Natural killer cell (primary cell): ENCODE measurements at places on chromosomes 1 and 21. TPM values are rescaled to one million over a fixed set of nuclear protein-coding genes. Genes with fewer than 3 reads are reported as not detected.

Gene COL16A1
- not detected for total RNA-seq

Gene LEFTY1
- total RNA-seq = not detected

- no peak for DNase-seq
Measured at GRCh38 chr1:219391297-219391696, 217.6 kb downstream of the LYPLAL1 start.

DNA sequence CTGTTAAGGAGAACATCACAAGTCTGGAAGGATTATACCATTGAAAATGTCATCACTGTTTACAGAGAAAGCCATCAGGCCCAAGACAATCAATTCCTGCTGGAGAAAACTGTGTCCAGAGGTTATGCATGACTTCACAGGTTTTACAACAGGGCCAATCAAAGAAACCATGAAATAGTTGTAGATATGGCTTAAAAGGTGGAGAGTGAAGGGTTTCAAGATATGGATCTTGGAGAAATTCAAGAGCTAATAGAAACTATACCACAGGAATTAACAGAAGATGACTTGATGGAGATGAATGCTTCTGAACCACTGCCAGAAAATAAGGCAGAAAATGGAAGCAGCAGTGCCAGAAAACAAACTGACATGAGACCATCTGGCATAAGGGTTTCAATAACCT, 30.2 kb downstream of the USP1 start:
- no peak for DNase-seq

GRCh38 chr1:165738794-165739193, 29.9 kb downstream of the TMCO1 start:
- DNase-seq = no peak

DNA sequence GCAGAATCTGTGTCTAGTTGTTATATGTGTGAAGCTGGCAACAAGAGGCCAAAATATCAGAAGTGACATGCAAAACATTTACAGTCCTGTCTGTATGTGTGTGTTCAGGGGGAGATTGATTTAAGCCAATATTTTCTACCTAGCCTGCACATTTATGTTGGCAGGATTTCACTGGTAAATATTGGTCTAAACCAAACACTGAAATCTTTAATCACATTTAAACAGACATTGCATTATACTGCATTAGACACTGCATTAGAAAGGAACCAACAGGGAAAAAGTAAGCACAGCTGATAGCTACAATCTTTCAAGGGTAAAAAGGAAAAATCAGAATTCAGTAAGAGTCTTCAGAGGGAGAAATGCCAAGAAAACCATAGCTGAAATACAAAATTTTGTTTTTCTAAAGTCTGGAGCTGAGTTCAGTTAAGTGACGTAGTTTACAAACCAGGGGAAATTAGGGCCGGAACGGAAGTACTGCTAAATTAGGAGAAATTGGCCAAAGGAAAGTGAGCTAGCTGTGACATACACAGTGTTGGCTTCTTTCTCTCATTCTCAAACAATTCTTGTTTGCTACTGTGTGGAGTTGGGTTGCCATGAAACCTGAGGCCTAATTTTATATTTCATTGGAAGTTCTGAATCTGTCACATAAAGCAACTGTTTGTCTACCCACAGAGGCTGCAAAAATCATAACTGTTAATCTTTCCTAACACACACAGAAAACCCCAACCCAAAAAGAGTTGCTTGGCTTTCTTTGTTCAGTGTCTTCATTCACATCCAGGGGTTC, 217.3 kb upstream of the SGIP1 start:
- no peak for DNase-seq

- no peak for DNase-seq
Measured at GRCh38 chr1:7580923-7581753, 190.0 kb upstream of the VAMP3 start.

DNA sequence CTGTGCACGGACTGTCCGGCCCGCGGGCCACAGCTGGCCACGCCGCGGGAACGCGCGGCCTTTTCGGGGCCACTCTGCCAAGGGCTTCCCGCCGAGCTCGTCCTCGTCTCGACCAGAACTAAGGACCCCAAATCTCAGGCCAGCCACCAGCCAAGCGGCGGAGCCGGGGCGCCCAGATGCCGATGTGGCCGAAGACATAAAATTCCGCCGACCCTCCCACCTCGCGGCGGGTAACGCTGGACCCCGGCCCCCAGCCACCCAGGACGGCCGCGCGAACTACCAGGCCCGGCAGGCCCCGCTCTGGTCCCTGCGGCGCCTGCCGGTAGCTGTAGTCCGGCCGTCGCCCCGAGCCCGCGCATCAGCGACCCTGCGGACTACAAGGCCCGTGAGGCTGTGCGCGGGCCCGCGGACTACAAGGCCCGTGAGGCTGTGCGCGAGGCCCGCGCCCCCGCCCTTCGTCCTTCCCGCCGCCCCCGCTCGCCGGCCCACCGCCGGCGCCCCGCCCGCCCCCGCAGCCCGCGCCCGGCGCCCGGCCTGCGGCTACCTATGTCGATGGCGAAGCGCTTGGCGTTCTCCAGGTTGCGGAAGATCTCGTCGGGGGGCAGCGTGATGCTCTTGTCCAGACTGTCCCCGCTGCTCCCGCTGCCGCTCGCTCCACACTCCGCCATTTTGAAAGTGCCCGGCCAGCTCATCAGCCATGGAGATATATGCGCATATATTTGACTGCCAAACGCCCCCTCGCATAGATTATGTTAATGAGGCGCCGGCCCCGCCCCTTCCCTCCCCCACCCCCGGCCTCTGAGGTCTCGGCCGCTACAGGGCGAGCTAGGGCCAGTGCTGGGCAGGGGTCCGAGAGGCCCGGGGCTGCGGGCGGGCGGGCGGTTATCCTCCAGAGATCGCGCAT, at the start of gene PANK4:
Gene PANK4, minus strand, starts transcription at position 677 of the 904 bp plus-strand sequence. Its CDS starts 9 bp downstream, at position 668.
- DNase-seq = peak; percentile 88

Gene OR2T11
- not detected for total RNA-seq

DNA sequence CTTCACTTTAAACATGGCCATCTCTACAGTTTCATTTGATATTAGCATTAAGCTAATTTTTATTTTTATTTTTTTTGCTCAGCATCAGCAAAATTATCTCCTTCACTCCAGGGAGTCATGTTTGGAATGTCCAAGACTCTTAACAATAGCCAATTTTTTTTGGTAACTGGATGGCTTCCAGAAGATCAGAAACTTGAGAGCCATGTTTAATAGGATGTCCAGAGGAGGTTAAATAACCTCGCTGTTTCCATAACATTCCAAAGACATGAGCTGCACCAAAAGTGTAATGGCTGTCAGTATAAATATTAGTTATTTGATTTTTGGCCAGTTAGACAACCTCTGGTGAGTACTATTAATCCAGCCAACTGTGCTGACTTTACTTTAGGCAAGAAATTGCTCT, 80.7 kb downstream of the DNTTIP2 start:
- no peak for DNase-seq

Gene PGLYRP4
- total RNA-seq = not detected

Gene SCCPDH
- 24.8 TPM for total RNA-seq

Gene CD5L
- not detected for total RNA-seq

GRCh38 chr1:41434748-41435449, 49.6 kb downstream of the EDN2 start:
- no peak for DNase-seq

DNA sequence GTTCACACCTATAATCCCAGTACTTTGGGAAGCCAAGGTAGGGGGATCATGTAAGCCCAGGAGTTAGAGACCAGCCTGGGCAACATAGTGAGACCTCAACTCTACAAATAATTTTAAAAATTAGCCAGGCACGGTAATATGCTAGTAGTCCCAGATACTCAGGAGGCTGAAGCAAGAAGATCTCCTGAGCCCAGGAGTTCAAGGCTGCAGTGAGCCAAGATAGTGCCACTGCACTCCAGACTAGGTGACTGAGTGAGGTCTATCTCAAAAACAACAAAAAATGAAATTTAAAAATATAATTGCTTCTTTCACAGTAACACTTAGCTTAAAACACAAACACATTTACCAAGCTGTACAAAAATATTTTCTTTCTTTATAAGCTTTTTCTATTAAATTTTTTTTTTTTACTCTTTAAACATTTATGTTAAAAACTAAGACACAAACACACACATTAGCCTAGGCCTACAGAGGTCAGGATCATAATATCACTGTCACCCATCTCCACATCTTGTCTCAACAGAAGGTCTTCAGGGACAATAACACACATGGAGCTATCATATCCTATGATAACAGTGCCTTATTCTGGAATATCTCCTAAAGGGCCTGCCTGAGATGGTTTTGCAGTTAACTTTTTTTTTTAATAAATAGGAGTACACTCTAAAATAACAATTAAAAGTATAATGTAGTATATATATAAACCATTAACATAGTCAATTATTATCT, 43.9 kb downstream of the TESK2 start:
- DNase-seq = no peak

Gene NKAIN1
- total RNA-seq = not detected

DNA sequence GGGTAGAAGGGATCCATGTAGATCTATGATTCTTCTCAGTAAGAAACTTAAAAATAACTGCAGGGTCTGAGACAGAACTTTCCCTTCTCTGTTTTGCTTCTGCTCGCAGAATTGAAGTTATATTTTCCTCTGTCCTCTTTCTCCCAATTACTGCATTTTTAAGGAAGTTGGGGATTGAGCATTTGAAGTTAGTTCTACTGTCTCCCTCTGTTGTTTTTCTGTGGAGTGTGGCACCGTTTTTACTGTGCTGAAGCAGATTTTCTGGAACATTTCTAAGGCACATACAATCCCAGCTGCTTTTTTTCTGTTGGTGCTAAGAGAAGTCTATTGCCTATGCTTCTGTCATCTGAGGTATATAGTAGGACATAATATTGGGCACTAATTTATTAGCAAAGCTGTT, 43.3 kb downstream of the RASAL2 start:
- no peak for DNase-seq

GRCh38 chr1:39779137-39779536, 8.0 kb upstream of the OXCT2 start:
- no peak for DNase-seq

DNA sequence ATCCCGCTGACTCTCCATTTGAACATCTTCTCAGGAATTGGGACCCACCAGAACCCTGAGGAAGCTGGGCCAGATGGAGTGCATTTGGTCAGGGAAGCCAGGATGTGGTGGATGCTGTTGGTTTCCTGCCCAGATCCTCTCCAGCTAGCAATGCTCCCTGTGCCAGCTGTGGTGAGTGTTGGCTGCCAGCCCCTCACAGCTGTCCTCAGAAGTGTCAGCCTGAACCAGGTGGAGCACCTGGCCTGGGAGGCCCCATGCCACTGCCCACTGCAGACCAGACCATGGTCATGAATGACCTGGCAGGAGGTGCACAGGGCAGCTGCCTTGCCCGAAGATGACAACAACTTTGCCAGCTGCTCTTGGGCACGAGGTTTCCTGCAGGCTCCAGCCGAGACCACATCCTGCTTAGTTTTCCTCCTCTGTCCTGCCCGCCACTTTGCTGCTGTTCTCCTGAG, 54.4 kb downstream of the PRSS38 start:
- no peak for DNase-seq

GRCh38 chr1:101236516-101237228, at the start of gene S1PR1:
TSS of gene S1PR1 (plus strand) at chr1:101237019. CDS start at chr1:101238985, 1,966 bp downstream.
- peak; percentile 85 for DNase-seq

DNA sequence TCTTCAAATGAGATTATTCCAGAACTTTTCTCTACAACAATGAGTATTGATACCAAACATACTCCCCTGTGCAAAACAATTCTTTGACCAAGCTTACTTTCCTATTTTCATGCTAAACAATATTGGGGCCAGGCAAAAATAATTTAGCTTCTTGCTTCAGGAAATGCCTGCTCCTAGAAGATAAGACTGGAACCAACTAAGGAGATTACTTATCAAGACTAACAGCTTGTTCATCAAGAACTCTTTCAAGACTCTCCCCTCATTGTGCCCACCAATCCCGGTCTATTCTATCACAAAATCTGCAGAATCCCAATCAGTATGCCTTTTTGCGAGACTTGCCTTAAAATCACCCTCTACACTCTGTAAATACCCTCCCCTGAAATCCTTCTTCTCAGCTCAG, 536.6 kb downstream of the RWDD3 start:
- no peak for DNase-seq

GRCh38 chr1:41587791-41588190, 103.3 kb upstream of the EDN2 start:
- DNase-seq = no peak

DNA sequence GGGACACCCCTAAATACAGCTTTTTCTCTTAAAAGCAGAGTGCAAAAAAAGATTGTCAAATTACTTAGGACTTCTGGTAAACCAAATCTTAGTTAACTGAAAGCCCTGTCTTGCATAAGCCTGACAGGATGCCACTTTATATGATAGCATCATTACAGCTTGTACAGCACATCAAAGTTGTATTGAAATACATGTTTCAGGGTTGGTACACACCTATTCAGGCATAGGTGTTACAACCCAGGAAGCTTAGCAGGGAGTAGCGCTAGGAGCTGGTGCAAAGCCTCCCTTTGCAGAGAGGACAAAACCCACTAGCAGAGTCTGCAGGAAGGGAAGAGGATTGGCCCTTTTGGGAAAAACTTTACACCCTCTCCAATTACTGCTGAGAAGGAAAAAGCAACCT, 258.9 kb upstream of the SGIP1 start:
- DNase-seq = no peak

DNA sequence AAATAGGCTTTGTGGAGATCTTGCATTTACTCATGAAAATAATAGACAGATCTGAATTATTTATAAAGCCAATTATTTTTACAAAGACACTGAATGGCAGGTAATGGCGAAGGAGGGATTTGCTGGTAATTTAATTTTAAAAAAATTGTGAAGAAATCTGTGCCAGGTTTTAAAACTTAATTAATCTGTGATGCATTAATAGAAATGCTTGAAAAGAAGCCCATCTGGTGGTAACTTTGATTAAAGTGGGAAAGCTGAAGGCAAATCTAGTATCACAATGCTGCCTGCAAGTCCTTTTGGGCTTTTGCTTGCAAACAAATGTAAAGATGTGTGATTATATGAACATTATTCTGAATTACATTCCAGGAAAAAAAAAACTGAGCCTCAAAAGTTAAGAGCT, 433.2 kb upstream of the DEPDC1 start:
- no peak for DNase-seq

- DNase-seq = no peak
Measured at GRCh38 chr1:168726719-168727118, 2.3 kb downstream of the DPT start.

DNA sequence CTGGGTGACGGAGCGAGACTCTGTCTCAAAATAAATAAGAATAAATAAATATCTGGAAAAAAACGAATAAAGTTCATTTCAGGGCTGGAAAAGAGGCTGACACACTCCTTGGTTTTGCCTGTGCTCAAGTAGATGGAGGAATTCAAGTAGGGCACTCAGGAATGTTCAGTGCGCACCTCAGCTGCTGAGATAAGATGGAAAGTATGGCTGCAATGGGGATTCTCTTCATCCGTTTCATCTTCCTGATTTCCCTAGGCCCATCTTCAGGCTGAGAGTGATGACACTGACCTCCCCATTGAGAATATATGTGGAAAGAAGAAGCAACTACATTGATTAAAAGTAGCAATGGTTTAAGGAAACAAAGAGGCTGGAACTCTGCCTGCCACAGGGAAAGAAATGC, 130.5 kb upstream of the ZNF644 start:
- DNase-seq = no peak

Gene LCE1F
- total RNA-seq = not detected

- no peak for DNase-seq
Measured at GRCh38 chr1:181397845-181398244, 85.5 kb upstream of the CACNA1E start.
